ENCODE measurements at places on chromosomes 5 and 9. TPM values are rescaled to one million over a fixed set of nuclear protein-coding genes. Genes with fewer than 3 reads are reported as not detected.

Gene SLC6A19
- total RNA-seq, result not detected

Gene CAPSL
- not detected for total RNA-seq

Gene ACTBL2
- not detected for total RNA-seq

Gene RELL2
- 0.53 TPM for total RNA-seq

Gene SPTLC1
- 111 TPM for total RNA-seq

Gene SH3TC2
- 15.1 TPM for total RNA-seq

All from urinary bladder (tissue), 4 donors.